ENCODE measurements at places on chromosomes 6 and 20.

DNA sequence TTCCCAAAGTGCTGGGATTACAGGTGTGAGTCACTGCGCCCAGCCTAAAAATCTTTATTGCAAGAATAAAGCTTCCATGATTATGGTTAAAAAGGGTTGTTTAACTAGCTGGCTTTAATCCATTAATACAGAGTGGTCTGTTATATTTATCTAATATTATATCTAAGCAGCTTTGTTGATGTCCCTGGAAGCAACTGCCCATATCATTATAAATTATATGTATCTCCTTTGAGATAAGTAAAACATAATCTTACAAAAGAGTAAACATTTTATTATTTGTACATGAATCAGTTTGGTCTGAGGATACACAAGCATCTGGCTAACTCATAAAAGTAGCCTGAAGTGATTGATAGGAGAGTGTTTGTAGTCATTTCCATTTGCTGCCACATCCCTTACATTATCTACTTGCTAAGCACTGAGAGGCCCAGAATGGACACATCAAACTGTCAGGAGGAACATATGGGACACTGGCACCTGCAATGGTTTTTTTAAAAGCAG is 46.9 kb downstream of the TRAF3IP2 start:
- DNase-seq, result no peak

GRCh38 chr6:153525998-153526397 is 394.9 kb upstream of the RGS17 start:
- DNase-seq, result no peak

- DNase-seq, result no peak
Observed at GRCh38 chr6:89828988-89829471, 650 bp upstream of the CASP8AP2 start.

DNA sequence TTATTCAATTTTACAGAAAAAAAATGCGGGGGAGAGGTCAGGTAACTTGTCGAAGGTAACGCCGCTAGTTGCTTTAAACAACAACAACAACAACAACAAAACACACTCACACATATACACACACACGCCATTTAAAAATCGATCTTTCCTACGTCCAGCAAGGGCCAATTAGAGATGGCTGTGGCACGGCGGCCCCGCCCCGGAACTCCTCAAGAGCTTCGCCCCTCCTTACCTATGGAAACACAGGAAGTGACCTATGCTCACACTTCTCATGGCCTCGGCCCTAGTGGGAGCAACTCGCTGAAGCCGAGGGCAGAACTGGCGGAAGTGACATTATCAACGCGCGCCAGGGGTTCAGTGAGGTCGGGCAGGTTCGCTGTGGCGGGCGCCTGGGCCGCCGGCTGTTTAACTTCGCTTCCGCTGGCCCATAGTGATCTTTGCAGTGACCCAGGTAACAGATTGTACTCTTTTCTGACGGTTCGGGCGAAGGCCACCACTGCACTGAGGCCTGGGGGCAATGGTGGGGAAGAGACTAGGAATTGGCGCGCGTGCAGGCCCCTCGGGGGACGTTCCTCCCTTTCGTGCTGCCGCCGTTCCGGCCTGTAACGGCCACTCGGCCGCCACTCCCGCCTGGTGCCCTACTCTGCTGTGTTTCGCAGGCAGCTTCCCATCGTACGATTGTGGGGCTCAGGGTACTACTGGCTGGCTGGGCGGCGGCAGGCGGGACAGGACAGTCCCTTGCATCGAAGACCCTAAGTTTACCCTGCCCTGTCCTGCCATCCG is at the start of gene TBP:
TBP (plus strand) TSS at position 357 of the 783 bp plus-strand sequence. CDS start 2,661 bp downstream, outside the sequence.
- DNase-seq, result peak; percentile 95

DNA sequence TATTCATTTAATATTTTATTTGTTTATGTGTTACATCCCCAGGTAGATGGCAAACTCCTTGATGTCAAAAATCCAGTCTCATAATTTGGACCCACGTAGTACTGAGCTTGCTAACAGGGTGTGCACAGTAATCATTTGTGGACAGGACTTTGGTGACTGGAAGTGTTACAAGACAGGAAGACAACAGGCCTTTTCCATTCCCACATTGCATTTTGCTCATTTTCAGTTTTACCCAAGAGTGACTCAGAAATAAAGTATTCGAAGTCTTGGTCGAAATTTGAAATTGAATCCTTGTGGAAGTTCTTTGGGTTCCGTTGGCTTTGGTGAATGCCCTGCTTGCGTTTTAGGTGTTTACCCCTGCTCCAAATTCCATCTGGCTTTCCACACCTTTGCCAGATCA is 63.0 kb upstream of the THBS2 start:
- no peak for DNase-seq

DNA sequence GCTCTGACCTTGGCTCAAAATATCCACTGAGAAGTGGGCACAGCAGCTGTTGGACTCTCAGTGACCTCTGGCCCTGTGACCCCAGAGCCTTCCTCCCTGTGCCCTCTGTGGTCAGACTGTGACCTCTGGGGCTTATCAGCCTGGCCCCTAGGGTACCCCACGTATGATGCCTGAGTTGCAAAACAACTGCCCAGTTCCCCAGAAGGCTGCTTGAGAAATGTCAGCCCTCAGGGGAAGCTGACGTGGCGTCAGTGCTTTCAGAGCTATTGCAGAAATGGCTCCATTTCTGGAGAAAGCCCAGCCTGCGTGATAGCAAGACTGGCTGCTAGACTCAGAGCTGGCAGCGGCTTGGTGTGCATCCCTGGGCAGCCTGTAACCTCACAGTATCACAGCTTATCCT is 31.5 kb upstream of the TGM2 start:
- DNase-seq, result peak; percentile 47

- no peak for DNase-seq
Observed at GRCh38 chr6:48086187-48086586, 24.8 kb downstream of the PTCHD4 start.

GRCh38 chr6:99099243-99099642 is 151.5 kb upstream of the FBXL4 start:
- DNase-seq, result no peak

GRCh38 chr6:108406943-108407342 is 112.1 kb downstream of the AFG1L start:
- no peak for DNase-seq

DNA sequence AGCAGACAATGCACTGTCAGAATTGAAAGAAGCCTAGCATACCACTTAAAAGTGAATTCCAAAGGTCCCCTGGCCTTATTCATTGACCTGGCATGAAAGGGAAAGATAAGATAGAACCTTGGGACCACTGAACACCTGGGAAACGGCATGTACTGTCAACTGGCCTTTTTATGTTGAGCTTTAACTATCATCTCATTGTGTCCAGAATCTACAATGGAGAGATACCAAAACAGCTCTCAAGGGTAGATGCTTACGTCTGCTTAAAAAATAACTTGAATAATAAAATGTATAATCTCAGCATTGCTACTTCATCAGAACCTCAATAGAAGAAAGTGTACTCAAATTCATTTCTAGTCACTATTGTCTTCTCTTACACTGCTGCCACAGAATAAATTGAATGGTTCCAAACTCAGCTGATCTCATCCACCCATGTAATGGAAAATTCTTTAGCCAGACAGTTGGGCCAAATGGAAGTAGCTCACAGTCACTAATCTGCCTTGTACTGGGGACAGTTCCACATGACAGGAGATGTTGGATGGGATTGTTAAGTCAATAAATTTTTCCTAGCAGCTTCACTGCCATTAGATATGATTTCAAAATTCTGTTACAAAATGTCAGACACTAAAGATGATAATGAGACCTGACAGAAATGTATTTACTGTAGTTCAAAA is 93.8 kb downstream of the MLIP start:
- no peak for DNase-seq

GRCh38 chr6:150684714-150685459 is 85.2 kb downstream of the PLEKHG1 start:
- DNase-seq, result no peak

GRCh38 chr6:132246120-132246617 is 155.1 kb downstream of the MOXD1 start:
- no peak for DNase-seq

DNA sequence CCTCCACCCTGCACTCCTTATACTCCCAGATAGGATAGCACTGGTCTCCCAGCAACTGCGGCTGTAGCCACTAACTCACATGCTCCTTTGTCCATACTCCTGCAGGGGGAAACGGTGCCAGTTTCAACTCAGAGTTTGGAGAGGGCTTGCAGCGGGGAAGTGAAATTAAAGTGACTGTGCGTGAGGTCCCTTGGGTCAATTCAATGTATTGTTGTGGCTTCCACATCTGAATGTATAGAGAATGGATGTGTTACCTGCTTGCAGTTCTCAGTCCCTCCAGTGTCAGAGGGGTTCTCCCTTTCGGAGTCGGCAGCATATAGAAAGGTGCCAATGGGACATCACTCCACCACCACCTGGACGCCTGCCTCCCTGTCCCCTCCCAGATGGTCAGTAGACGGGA is 93.6 kb upstream of the CNKSR3 start:
- DNase-seq, result no peak

DNA sequence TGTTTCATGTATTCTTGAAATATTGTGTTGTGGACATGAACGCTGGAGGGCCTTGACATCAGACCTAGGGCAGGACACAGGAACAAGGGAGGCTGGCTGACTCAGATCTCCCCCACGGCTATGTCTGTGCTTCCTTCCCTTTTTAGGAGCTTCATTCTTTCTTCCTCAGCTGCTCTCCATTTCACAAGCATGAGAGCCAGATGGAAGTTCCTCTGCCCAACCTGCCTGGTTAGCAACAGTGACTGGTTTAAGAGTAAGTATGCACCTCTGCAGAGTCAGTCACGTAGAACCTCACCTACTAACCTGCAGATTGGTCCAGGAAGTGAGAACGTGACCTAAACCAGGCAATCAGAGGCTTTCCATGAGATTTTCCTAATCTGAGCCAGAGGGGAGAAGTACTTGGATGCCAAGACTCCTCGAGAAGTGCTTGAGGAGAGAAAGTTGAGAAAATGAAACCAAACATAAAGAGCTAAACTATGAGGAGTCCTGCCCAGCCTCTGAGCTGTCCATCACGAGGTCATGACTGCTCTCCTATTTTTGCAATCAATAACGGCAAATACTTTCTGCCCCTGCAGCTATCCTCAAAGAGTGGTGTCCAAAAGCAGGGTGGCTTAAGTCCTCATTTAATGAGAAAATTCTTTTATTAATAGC is 465.2 kb upstream of the CITED2 start:
- DNase-seq, result peak; percentile 21

DNA sequence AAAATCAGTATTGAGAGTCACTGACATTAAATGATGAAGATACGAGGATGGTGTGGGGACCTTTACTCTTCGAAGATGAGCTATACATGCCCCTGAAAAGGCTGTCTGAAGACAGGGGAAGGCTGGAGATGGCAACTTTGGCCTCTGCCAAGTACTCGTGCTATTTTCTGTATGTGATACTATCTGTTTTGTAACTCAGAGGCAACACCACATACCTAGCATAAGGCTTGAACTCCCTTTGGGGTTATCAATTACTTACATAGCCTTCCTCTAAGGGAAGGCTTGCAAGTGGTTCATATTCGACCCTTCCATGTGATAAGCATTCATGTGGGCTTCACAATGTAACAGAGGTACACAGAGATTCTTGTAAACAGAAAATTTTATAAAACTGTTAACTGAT is 68.7 kb upstream of the FBXO30 start:
- DNase-seq, result no peak

GRCh38 chr20:24943731-24944130 is 5.3 kb upstream of the CST7 start:
- no peak for DNase-seq

GRCh38 chr6:41654151-41654697 is 16.0 kb downstream of the MDFI start:
- DNase-seq, result no peak

DNA sequence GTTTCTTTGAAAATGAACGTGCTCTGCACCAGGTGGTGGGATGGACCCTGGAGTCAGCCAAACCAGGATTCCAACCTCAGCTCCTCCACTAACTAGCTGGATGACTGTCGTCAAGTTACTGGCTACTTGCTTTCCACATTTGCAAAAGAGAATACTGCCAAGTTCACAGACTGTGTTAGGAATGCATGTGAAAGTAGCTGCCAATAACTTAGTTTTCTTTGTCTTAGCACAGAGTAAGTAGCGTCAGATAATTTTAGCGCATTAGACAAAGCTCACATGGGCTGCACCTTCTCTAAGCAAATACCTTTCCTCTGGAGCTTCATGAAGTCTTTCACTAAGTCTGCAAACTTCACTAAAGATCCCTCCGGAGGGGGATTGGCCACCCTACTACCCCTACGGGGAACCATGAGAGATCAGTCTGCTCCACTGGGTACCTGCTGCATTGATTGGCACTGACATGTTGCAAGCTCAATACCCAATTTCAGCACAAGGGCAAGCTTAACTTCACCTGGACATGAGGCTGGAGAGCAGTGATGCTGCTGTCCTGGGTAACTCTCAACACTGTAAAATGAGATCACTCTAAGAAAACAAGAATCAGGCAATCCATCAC is 113.9 kb downstream of the MBOAT1 start:
- no peak for DNase-seq

GRCh38 chr6:162710419-162710818 is 17.1 kb downstream of the PRKN start:
- DNase-seq, result no peak

DNA sequence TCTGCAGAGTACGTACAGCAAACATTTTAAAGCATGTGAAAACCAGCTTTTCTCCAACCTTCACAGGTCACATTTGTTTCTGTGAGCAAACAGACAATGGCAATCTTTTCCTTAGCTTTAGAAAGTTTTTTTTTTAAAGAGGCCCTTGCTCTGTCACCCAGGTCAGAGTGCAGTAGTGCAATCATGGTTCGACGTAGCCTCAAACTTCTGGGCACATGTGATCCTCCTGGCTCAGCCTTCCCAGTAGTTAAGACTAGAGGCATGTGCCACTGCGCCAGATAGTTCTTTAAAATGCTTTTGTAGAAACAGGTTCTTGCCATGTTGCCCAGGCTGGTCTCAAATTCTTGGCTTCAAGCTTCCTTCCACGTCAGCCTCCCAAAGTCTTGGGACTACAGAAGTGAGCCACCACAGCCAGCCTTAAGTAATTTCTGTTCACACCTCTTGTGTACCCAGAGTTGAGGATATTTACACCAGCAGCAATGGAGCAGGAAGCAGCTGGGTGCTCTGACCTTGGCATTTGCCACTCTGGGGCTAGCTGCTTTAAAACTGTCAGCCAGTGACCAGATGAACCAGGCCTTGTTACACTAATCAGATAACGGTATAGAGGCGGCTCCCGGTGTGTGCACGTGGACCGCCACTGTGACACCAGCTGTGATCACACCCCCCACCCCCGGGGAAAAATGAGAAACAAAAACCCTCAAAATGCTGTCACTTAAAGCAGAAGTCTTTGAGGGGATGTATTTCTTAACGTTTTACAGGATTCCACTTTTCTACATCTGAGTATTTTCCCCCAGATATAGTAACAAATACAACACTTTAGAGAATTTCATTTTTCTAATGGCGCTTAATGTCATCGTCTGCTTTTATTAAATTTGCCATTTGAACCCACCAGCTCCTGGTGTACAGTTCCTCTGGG is 71.3 kb downstream of the AKAP12 start:
- DNase-seq, result no peak

GRCh38 chr6:159308198-159308597 is 139.0 kb downstream of the FNDC1 start:
- DNase-seq, result no peak

- no peak for DNase-seq
Observed at GRCh38 chr20:33843050-33843449, 31.9 kb downstream of the CHMP4B start.

GRCh38 chr6:15484140-15484539 is 178.7 kb downstream of the DTNBP1 start:
- no peak for DNase-seq
